ENCODE measurements at places on chromosomes 7 and 10.

GRCh38 chr10:68516766-68517165, 10.6 kb downstream of the SLC25A16 start:
- no peak for DNase-seq

- DNase-seq = no peak
Observed at GRCh38 chr10:71159892-71160291, 52.5 kb upstream of the UNC5B start.

DNA sequence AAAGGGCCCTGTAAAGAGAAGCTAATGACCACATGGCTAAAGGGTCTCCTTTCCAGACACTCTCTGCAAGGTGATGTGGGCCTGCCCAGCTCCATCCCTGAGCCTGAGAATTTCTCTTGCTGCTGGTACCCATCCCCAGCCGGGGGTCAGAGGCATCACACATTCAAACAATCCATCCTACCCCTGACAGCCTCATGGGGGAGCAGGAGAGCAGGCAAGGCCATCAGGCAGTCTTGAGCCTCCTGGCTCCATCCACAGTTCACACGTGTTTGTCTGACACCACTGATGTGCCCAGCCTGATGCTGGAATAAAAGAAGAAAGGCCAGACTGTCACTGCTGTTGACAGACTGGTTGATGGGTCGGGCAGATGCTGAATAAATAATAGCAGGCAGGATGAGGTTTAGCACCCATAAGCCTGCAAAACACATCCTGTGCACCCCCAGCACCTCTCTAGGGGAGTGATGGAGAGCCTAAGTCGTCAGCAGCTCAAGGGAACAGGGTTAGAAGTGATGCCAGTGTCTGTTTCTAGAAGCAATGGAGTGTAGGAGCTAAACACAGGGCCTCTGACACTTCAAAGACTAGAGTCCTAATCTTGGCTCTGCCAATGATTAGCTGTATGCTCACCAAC, 43.5 kb downstream of the TLL2 start:
- no peak for DNase-seq

DNA sequence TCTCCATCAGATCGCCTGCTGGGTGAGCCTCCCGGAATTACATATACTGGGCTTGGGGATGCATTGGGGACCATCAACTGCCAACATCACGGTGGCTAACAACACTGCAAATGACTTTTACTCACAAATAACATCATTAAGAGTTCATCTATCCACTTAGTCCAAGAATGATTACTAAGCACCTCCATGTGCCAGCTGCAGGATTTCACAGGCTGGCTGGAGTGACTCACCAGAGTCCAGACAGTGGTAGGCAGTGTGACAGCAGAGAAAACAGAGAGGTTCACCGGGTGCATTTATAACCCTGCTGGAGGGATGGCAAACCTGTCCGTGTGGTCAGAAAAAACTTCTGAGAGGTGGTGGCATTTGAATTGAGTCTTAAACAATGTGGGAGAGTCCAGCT, 3.2 kb upstream of the IGFBP3 start:
- DNase-seq = no peak

Measured in CD4-positive, alpha-beta T cell treated with Interleukin-6 at 100 ng/mL for 8 hours (primary cell).